ENCODE measurements at places on chromosomes 1 and 21. TPM values are rescaled to one million over a fixed set of nuclear protein-coding genes. Genes with fewer than 3 reads are reported as not detected.

- DNase-seq = peak; percentile 42
- H3K27ac ChIP-seq = no peak within 1 kb of the TSS
- H3K36me3 ChIP-seq = no peaks in the 10 kb centered on the region
- peaks cover 7% of the 10 kb centered on the region for H3K4me1 ChIP-seq
Measured at GRCh38 chr1:74673351-74674111, at the start of gene ERICH3. Gene ERICH3 (minus strand): TSS chr1:74673792. CDS start chr1:74673519, 273 bp downstream.

DNA sequence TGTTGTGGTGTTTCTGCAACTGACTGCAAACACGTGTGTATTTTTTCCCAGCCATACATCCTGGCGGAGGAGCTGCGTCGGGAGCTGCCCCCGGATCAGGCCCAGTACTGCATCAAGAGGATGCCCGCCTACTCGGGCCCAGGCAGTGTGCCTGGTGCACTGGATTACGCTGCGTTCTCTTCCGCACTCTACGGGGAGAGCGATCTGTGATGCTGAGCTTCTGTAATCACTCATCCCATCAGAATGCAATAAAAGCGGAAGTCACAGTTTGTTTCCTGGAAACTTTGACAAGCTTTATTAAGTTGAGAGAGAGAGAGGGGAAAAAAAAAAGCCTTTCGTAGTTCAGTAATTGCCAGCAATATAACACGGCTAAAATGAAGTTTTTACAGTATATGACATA lies 32.7 kb upstream of the MTR start:
- H3K4me3 ChIP-seq = no peak overlapping the region
- no peak for DNase-seq
- no peaks in the 10 kb centered on the region for H3K36me3 ChIP-seq
- no peak overlapping the region for H3K27ac ChIP-seq
- no peaks in the 10 kb centered on the region for H3K27me3 ChIP-seq

DNA sequence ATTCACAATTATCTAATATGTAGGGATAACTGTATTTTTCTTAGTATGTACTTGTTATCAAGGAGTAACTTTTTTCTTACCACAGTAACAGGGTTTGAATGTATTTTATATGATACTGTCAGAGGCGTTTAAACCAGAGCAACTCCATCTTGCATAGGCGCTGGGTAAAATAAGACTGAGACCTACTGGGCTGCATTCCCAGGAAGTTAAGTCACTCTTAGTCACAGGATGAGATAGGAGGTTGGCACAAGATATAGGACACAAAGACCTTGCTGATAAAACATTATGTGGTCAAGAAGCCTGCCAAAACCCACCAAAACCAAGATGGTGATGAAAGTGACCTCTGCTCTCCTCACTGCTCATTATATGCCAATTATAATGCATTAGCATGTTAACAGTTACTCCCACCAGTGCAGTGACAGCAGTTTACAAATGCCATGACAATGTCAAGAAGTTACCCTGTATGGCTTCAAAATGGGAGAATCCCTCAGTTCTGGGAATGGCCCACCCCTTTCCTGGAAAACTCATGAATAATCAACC lies 64.8 kb downstream of the RPE65 start:
- H3K27me3 ChIP-seq = no peaks in the 10 kb centered on the region
- no peaks in the 10 kb centered on the region for H3K36me3 ChIP-seq
- H3K4me3 ChIP-seq = no peak overlapping the region
- DNase-seq = no peak

- no peaks in the 10 kb centered on the region for H3K36me3 ChIP-seq
- no peak for DNase-seq
- H3K27me3 ChIP-seq = no peaks in the 10 kb centered on the region
- H3K4me3 ChIP-seq = no peak overlapping the region
- H3K27ac ChIP-seq = no peak overlapping the region
Measured at GRCh38 chr1:14479865-14480264, 118.6 kb upstream of the KAZN start.

GRCh38 chr21:32645261-32646182 lies 33.3 kb upstream of the CFAP298 start:
- H3K4me1 ChIP-seq = no peaks in the 10 kb centered on the region
- DNase-seq = no peak
- peak overlapping the region; percentile 9 for H3K4me3 ChIP-seq
- peaks cover 92% of the 10 kb centered on the region for H3K36me3 ChIP-seq
- H3K27me3 ChIP-seq = no peaks in the 10 kb centered on the region

- no peaks in the 10 kb centered on the region for H3K27me3 ChIP-seq
- H3K36me3 ChIP-seq = no peaks in the 10 kb centered on the region
- H3K4me3 ChIP-seq = no peak overlapping the region
- no peak overlapping the region for H3K27ac ChIP-seq
- no peak for DNase-seq
Measured at GRCh38 chr1:184210031-184210430, 158.5 kb downstream of the TSEN15 start.

DNA sequence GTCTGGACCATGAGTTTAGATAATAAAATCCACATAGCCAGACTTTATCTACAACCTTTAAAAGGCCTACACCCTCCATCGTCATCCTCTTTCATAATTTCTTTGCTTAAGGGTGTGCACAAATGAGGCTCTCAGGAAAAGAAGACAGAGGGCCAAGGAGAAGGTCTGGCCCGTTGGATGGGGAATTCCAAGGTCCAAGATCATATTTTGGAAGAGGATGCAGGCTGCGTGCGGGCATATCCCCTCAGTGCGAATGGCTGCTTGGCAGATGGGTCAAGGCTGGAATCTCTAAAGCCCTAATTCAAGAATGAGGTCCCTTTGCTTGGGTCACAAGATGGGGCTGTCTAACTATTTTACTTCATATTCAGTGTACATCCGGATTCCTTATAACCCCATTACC lies 782.2 kb upstream of the NCAM2 start:
- H3K4me1 ChIP-seq = no peaks in the 10 kb centered on the region
- H3K4me3 ChIP-seq = no peak overlapping the region

DNA sequence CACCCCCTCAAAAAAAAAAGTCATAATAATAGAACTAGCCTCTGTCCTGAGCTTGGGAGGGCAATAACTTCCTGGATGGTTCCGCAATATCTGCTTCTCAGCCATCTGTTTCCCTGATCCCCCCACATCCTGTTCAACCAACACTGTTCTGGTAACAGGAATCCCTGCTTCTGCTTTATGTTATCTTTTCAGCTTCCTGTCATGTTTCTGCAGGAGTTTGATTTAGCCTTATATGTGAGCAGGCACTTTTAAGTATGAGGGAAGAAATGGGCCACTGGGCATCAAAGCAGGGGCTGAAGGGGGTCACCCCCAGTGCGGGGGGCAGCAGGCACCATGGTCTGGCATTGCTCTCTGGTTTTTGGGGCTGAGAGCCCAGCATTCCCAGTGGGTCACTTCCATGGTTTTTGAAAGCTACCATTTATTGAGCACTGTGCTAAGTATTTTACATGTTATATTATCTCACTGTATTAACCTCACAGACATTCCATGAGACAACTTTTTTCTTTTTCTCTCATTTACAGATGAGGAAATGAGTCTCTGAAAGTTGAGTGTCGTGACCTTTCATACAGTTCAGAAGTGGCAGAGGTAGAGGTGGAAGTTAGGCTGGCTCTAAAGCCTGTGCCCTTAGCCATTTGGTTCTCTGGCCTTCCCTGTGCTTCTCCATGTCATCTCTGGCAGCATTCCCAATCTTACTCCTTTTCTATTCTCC lies 61.9 kb downstream of the DNTTIP2 start:
- H3K4me1 ChIP-seq = peaks cover 35% of the 10 kb centered on the region
- no peak for DNase-seq
- no peak overlapping the region for H3K4me3 ChIP-seq
- peak overlapping the region; percentile 50 for H3K27ac ChIP-seq

GRCh38 chr1:154419620-154420571 lies 14.8 kb downstream of the IL6R start:
- H3K27ac ChIP-seq = peak overlapping the region; percentile 87
- peaks cover 79% of the 10 kb centered on the region for H3K4me1 ChIP-seq
- no peaks in the 10 kb centered on the region for H3K27me3 ChIP-seq
- H3K4me3 ChIP-seq = no peak overlapping the region
- H3K36me3 ChIP-seq = no peaks in the 10 kb centered on the region

DNA sequence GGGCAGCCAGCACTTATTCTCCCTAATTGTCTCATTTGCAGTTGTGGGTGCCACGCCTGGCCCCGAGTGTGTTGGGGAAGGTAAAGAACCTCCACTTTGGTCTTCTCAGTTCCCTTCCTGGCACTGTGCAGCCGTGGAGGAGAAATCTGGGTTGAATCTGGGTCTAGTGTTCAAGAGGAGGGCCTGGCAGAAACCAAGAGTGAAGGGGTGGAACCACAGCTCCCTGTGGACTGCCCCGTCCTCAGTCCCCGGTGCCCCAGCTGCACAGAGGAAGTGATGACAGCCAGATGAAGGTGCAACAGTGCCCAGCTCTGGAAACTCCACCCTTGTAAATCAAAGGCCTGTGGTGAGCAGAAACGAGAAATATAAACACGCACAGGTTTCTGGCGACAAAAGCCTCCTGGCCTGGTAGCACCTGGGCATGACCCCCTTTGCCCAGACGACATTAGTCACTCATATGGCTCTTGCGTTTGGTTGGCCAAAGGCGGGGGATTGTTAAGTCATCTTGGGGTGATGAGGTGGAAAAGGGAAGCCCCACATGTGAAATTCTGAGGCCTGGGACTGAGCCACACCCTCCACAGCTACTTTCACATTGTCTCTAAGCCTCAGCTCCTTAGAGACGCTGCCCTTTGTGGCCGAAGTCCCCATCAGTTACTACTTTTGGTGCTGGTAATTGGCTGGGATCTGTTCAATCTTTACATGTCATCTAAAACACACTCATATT lies 4.2 kb upstream of the ECE1 start:
- H3K36me3 ChIP-seq = no peaks in the 10 kb centered on the region
- H3K4me1 ChIP-seq = peaks cover 58% of the 10 kb centered on the region
- peak; percentile 67 for DNase-seq
- peak overlapping the region; percentile 31 for H3K4me3 ChIP-seq
- H3K27me3 ChIP-seq = no peaks in the 10 kb centered on the region
- H3K27ac ChIP-seq = peak overlapping the region; percentile 75

- H3K4me3 ChIP-seq = no peak overlapping the region
- H3K36me3 ChIP-seq = peaks cover 4% of the 10 kb centered on the region
- peaks cover 5% of the 10 kb centered on the region for H3K4me1 ChIP-seq
- no peak overlapping the region for H3K27ac ChIP-seq
- H3K27me3 ChIP-seq = peaks cover 13% of the 10 kb centered on the region
Measured at GRCh38 chr1:37449936-37450335, 24.4 kb upstream of the ZC3H12A start.

DNA sequence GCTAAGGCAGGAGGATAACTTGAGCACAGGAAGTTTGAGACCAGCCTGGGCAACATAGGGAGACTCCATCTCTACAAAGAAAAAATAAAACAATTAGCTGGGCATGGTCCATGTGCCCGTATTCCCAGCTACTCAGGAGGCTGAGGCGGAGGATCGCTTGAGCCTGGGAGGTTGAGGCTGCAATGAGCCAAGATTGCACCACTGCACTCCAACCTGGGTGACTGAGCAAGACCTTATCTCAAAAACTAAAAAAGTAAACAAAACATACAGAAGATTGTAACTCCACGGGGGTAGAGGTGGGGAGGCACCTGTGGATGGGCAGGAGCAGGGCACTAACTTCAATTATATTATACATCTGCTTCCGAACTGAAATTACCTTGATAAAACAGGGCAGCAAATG lies 4.6 kb downstream of the S100B start:
- no peak overlapping the region for H3K27ac ChIP-seq
- H3K4me3 ChIP-seq = no peak overlapping the region
- peaks cover 24% of the 10 kb centered on the region for H3K4me1 ChIP-seq
- no peak for DNase-seq
- H3K27me3 ChIP-seq = no peaks in the 10 kb centered on the region

DNA sequence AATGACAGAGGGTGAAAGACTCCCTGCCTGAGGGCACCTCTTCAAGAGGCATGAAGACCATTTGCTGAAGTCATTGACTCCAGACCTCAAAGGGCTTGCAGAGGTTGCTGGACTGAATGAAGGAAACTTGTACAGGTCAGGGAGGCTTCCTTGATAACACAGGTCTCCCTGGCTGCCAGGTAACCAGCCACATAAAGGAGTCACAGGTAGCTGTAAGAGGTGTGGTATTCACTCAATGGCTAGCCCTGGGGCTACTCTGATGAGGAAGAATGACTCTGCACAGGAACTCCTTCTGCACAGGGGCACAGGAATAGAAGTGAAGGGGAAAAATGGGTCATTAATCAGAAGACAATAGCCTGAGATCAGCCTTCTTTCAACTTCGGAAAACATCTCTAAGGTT lies 187.5 kb downstream of the LMX1A start:
- H3K4me3 ChIP-seq = no peak overlapping the region
- no peaks in the 10 kb centered on the region for H3K36me3 ChIP-seq
- no peaks in the 10 kb centered on the region for H3K27me3 ChIP-seq
- H3K27ac ChIP-seq = no peak overlapping the region
- H3K4me1 ChIP-seq = no peaks in the 10 kb centered on the region

The OR10Z1 gene
- not detected for total RNA-seq

The RIPK4 gene
- 8.7 TPM for total RNA-seq

The HP1BP3 gene
- total RNA-seq = 253 TPM

The AUNIP gene
- not detected for total RNA-seq

The SH2D2A gene
- 3.5 TPM for total RNA-seq
